ENCODE measurements at places on chromosomes 7 and 10.

- DNase-seq: no peak
Measured at GRCh38 chr7:134276951-134277350, 39.8 kb downstream of the SLC35B4 start.

- DNase-seq: no peak
Measured at GRCh38 chr7:74455928-74456327, 2.2 kb downstream of the GTF2IRD1 start.

GRCh38 chr10:95391581-95392216 is 100.9 kb upstream of the PDLIM1 start:
- peak; percentile 74 for DNase-seq

DNA sequence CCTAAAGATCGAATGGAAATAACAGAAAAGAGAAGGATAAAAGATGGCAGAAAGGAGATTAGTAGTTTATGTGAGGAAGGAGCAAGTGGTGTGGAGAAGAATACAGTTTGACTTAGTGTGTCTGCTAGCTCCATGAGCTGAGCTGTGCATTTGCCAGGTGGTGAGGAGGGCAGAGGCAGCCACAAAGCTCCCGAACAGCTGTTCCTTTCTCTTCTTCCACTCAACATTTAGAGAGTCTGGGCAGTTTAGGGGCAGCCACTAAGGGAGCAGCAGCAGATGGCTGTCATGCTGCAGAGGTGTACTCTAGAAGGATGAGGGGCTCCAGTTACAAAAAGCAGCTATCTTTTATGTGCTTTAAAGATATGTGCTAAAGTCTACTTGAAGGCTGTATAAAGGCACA is 674.4 kb downstream of the GRM8 start:
- DNase-seq: no peak

DNA sequence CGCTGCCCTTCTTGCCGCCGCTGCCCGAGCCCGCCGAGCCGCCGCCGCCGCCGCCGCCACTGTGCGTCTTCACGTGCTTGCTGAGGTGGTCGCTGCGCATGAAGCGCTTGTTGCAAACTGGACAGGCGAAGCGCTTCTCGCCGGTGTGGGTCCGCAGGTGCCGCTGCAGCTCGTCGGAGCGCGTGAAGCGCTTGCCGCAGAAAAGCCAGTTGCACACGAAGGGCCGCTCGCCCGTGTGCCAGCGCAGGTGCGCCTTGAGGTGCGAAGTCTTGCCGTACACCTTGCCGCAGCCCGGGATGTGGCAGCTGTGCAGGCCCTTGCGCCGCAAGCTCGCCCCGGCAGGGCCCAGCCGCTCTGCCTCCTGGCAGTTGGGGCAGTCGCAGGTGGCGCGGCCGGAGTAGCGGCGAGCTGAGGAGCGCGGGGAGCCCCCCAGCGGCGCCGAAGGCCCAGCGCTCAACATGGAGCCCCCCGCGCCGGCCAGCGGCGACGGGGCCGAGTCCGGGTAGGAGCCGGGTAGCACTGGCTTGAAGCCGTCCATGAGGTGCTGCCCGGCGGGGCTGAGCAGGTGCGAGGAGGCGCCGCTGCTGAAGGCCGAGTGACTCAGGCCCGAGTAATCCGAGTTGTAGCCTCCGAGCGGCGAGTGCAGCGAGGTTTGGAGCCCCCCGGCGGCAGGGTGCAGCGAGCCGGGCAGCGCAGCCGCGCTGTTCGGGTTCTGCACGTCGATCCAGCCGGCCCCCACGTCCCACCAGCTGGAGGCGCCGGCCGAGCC is 2.1 kb downstream of the SP8 start:
- peak; percentile 85 for DNase-seq

DNA sequence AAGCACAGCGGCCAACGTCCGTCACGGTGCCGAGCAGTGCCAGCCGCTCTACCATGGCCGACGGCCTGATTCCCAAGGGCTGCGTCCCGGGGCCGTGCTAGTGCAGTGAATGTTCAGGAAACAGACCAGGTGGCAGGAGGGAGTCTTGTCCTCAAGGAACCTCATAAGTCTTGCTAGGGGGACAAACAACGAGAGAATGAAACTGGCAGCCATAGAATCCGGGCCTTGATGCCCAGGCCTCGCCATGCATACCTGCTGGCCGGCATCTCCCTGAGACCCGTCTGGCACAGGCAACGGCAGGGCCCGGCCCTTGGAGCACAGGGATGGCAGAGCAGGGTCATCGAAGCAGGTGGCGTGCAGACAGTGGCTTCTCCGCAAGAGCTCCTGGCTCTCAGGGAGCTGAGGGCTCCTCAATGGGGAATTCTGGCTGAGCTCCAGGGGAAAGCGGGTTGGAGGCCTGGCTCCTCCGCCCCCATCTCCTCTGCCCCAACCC is 58.8 kb downstream of the DIP2C start:
- peak; percentile 65 for DNase-seq

GRCh38 chr7:91780521-91780920 is 100.0 kb downstream of the MTERF1 start:
- DNase-seq: no peak

DNA sequence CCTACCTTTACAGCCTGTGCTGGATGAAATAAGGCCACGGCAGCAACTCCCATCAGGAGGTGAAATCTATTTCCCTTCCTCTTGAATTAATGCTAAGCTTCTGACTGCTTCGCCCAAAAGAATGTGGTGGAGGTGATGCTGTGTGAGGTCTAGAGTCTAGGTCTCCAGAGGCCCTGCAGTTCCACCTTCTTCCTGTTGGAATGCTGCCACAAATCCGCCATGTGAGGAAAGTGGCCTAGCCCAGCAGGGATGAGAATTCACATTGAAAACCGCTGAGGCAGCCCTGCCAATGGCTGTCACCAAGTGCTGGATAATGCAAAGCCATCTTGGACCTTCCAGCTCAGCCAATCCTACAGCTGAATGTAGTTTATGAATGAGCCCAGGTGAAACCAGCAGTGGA is 28.0 kb downstream of the RHOBTB1 start:
- DNase-seq: peak; percentile 12

DNA sequence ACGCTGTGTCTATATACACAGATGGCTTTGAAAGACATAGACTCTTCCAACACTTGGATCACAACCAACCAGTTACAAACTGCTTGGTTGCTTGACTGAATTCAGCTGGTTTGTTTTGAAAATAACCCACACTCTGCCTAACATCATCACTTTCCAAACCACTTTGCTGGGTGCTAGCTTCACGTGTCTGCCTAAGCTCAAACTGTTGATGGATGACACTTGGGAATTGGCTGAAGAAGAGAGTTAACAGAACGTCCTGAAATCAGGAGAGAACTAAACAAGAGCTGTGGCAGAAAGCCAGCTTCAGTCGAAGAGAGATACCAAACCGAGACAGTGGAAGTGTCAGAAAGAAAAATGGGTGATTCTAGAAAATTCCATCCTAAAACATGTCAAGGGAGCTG is 420.8 kb upstream of the AUTS2 start:
- no peak for DNase-seq

DNA sequence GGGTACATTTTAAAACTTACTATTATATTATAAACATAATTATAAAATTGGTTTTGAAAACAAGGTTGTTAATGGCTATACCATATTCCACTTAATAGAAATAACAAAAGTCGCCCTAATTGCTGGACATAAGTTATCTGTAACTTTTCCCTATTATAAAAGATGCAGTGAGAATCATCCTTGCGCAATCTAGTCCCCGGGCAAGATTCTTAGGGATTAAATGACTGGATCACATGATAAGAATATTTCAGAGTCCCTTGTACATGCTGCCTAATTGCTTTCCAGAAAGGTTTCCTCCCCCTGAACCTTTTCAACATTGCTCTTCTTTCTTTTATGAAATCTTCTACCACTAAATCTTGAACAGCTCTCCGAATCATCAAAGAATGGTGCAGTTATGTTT is 479.8 kb upstream of the MKI67 start:
- DNase-seq: no peak

DNA sequence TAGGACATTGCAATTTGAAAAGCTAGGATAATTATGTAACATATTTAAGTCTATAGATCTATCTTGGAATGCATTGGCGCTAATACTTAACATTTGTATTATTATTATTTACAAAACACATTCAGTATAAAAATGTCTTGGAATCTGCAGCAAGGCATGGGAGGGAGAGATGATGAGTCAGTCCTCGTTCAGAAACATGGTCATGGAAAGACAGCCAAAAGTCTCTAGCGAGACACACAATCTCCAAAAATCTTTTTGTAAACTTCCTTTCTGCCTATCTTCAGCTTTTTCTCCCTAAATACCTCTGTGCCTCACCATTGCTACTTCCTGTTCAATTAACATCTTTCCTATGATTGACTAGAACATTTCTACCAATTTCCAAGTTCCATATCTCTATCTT is 188.4 kb upstream of the CACNA2D1 start:
- no peak for DNase-seq

- DNase-seq: no peak
Measured at GRCh38 chr10:113801569-113801968, 50.1 kb downstream of the PLEKHS1 start.

- DNase-seq: no peak
Measured at GRCh38 chr7:141042222-141043193, 27.8 kb upstream of the MRPS33 start.

DNA sequence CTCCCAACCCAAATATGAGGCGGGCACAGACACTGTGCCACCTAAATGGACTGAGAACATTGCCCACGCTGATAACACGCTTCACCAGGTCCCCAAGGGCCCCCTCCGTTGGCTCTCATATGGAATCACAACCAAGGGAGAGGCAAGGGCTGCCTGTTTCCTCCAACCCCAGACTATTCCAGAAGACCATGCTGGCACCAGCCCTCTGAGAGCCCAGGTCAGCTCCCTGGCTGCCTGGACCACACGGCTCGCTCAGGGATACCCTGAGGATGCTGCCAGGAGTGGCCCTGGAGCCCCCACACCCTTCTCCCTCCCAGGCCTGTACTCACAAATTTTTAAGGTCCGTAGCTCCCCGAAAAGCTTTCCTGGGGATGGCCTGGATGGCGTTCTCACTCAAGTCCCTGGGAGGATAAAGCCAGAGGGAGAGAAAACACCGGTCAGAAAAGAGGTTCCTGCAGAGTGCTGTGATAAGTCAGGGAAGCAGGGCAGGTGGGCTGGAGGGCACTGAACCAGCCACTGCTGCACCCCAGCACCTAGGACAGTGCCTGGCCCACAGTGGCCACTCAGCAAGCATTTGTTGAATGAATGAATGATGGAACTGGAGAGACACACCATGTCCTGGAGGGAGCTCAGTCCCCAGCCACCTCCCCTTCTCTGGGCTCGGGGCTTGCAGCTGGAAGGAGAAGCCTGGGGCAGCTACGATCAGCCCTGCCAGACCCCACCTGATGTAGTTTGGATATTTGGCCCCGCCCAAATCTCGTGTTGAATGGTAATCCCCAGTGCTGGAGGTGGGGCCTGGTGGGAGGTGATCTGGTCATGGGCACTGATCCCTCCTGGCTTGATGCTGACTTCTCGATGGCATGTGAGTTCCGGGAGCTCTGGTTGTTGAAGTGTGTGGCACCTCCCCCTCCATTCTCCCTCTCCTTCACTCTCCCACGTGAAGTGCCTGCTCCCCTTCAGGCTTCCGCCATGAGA is 119.8 kb downstream of the SLIT1 start:
- DNase-seq: peak; percentile 75

DNA sequence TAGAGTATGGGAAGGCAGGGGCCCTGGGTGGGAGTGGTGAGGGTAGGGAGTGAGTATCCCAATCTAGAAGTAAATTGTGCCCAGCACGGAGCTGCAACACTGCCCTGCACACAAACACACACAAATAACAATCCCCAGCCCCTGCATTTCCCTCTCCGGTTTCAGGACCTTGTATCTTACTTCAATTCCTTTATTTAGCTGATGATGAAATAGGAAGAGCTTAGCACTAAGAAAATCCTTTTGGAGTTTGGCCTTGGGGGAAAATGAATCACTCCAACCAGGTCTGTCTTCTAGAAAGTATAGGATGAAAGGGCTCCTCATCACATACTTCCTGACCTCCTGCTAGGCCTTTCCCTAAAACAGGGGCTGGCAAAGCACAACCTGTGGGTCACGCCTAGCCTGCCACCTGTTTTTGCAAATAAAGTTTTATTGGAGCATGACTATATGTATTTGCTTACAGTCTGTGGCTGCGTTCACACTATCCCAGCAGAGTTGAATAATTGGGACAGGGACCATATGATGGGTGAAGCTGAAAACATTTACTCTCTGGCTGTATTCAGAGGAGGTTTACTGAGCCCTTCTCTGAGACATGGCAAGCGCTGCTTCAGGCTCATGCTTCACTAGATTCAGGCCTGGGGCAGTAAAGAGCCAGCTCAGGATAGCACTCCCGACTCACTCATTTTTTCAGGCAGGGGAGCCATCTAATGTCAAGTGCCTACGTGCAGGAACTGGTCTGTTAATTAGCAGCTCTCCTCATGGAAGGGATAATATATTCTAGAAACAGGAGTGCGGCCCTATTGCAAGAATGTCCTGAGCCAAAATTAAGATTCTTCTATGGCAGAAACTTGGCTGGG is 111.0 kb downstream of the EGFR start:
- DNase-seq: no peak

GRCh38 chr7:47373871-47374451 is 207.9 kb downstream of the TNS3 start:
- DNase-seq: no peak

GRCh38 chr10:124059551-124059950 is 33.8 kb downstream of the CHST15 start:
- no peak for DNase-seq

DNA sequence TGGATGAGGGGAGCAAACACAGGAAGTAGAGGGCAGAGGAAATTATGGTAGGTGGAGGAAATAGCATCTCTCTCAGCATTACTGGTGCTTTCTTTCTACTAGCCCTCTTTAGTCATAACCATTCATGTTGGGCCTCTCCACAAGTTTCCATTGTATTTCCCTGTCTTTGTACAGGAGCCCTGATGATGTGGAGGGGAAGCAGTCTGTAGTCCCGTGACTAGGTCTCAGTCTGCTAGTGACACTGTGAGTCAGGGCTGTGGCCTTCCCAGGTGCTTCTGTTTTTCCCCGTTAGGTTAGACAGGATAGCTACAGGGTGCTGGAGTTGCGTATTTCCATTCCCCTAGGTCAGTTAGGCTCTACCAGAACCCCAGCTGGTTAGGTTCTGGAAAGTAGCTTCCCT is 82.9 kb upstream of the NAMPT start:
- no peak for DNase-seq

- peak; percentile 86 for DNase-seq
Measured at GRCh38 chr7:6423942-6424701, 23.6 kb downstream of the DAGLB start.

DNA sequence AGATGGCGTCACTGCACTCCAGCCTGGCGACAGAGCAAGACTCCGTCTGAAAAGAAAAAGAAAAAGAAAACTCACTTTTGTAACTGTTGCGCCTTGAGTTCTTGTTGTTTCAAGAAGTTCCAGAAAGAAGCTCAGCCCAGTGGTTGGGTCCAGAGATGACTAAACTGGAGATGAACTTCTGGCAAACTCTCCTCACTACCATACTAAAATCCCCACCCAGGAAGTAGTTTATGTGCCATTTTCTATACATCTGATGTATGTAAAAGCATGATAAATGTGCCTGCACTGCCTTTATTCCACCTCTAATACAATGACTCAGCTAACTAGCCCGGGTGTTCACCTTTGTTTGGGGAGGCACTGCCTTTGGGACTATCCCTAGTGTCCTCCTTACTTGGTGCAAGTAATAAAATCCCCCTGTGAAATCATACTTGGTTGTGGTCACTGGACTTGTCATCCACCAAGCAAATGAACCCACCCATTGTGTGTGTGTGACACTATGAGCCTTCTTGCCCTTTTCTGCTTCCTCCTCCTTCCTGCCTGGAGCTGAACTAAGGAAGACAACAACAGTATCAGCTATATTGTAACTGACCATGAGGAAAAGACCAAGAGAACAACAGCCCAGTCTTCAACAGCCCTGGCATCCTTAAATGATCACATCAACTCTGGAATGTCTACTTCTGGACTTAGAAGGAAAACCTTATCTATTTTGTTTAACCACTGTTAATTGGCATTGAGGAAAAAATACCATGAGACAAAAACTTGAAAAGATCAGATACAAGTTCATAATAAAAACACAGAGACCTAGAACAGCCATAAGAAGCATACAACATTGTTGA is 33.6 kb downstream of the JMJD1C start:
- no peak for DNase-seq

Data from H7 (cell line).